ENCODE measurements at places on chromosomes 3 and 15.

- no peak for DNase-seq
Measured at GRCh38 chr3:32401126-32401525, 9.5 kb downstream of the CMTM7 start.

DNA sequence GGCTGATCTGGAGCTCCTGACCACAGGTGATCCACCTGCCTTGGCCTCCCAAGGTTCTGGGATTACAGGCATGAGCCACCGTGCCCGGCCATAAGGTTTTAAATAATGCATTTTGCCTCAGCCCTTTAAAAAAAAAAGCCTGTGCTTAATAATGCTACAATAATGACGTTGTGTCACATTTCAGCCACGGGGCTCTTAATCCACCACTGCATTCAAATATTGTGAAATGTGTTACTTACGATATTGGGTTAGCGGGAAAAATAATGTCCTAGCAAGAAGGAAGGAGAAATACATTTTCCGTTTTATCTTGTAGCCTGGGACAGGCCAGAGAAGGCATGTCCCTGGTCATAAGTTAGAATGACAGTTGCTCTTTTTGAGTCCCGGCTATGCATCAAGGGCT lies 17.6 kb downstream of the PAQR5 start:
- no peak for DNase-seq

- DNase-seq: no peak
Measured at GRCh38 chr3:161854232-161854771, 357.7 kb downstream of the OTOL1 start.

GRCh38 chr3:127630811-127631714 lies 2.1 kb downstream of the PODXL2 start:
- no peak for DNase-seq

DNA sequence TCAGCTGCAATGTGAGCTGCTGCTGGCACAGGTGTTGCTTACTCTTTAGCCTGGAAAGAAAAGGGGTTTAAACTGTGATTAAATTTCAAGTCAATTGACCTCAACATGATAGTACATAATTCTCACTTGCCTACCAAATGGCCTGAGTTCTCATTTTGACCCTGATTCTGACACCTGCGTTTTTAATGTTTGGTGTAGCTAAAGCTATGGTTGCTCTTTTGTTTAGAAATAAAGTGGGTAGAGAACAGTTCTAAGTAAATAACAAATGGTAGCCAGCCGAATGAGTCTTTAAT lies 100.8 kb upstream of the SOX2 start:
- no peak for DNase-seq

DNA sequence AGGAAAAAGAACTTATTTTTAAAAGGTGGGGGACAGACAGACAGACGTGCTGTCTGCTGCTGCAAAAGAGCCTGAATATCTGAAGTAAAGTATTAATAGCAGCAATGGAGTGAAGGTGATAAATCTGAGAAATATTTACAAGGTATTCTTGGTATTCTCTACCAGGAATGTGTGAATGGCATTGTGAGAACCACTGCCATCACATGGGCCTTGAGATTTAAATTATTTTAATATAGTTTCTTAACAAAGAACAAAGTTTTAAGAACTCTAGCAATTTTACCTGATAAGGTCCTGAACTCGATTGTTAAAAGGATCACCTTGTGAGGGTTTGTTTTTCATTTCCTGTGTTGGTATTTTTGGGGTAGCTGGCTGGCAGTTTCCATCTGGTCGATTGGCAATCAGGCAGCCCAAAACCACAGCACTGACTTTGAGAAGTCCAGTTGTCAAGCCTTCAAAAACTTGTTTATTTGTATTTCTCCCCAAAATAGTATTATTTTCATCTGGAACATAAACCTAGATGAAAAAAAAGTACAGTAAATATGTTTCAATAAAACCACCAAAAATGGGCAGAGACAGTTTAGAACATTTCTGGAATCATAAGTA lies 97.3 kb downstream of the ISL2 start:
- no peak for DNase-seq

DNA sequence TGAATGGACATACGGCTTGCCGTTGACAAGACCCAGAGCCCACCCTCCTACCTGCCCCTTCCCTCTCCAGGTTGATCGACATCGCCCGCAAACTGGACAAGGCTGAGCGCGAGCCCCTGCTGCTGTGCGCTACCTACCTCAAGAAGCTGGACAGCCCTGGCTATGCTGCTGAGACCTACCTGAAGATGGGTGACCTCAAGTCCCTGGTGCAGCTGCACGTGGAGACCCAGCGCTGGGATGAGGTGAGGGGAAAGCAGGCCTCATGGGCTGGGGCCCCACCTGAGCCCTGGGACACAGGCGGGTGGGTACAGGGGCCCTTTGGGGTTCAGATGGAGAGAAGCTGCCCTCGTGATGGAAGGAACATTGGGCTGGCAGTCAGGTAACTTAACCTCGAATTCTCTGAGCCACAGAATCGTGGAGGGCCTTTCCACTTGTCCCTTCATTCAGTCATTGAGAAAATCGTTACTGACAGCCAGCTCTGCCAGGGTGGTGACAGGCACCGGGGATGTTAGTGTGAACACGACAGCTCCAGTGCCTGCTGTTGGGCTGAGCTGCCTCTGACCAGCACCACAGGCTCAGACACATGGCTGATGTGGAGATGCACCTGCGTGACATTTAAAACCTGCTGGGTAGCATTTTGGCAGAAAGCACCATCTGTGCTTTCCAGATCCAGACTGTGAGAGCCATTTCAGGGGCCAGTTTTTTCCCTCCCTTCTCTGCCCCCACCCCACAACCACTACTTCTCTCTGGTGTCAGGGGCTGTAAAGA lies 25.6 kb upstream of the RHO start:
- DNase-seq: no peak

GRCh38 chr15:38091078-38091645 lies 156.7 kb downstream of the TMCO5A start:
- DNase-seq: no peak

- no peak for DNase-seq
Measured at GRCh38 chr3:30615615-30616346, 9.4 kb downstream of the TGFBR2 start.

DNA sequence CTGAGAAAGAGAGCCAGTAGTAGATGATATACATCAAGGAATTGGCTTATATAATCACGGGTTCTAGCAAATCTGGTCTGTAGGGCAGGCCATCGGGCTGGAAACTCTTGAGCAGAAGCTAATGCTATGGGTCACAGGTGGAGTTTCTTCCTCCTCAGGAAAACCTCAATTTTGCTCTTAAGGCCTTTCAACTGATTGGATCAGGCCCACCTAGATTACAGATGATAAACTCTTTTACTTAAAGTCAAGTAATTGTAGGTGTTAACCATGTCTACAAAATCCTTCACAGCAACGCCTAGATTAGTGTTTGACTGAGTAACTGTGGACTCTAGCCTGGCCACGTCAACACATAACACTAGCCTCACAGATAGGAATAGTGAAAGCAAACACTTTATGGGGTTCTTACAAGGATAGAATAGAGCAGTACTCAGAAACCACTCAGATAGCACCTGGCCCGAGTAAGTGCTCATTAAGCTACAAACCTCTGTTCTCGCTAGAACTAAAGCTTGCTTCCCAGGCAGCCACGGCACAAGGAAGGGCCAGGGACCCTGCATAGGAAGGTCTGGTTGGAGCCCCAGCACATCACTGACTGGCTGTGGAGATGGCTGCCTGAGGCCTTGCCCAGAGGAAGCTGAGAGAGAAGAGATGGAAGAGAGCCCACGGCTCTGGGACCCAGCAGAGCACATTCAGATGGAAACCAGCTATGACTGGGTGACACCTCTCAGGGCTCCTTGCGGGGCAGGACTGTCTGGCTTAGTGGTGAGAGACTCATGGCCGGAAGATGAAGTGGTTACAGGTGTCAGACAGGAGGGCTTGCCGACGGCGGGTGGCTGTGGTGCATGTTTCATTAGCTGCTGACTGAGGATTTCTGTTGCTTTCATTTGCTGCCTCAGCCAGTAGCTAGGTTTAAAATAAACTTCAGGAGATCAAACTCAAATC lies 202.5 kb upstream of the TLE3 start:
- DNase-seq: peak; percentile 60

DNA sequence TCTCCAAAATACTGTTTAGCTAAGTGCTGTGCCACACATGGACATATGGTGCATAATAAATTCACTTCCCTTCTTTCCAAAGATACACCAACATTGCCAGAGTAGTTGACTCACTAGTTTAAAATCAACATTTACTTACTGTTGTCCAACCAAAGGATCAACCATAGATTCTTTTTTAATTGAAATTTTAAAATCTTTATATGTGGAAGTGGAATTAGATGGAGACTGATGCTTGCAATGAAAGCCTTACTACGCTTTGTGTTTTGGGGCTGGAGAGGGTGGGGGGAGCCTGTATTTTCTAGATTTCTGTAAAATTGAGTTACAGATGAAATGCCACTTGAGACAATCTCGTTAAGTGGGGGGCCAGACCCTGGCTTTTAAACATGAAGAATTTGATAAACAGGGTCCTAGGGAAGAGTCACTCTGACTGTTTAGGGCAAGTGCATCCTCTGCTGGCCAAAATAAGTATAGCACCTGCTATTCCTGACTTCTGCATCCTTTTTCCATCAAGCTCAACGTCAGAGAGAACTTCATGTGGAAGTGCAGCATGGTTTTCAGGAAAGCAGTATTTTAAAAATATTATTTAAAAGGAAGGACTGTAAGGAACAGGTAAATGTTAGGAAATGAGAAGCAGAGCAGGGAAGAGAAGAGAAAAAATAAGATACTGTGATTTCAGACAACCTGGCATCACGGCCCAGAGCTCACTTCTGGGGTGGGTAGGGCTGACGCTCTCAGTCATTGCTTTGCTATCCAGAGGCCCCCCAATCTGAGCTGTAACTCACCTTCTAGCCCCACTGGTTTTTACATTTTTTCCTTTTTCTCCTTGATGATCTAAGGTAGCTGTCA lies 76.7 kb downstream of the BOC start:
- peak; percentile 49 for DNase-seq

DNA sequence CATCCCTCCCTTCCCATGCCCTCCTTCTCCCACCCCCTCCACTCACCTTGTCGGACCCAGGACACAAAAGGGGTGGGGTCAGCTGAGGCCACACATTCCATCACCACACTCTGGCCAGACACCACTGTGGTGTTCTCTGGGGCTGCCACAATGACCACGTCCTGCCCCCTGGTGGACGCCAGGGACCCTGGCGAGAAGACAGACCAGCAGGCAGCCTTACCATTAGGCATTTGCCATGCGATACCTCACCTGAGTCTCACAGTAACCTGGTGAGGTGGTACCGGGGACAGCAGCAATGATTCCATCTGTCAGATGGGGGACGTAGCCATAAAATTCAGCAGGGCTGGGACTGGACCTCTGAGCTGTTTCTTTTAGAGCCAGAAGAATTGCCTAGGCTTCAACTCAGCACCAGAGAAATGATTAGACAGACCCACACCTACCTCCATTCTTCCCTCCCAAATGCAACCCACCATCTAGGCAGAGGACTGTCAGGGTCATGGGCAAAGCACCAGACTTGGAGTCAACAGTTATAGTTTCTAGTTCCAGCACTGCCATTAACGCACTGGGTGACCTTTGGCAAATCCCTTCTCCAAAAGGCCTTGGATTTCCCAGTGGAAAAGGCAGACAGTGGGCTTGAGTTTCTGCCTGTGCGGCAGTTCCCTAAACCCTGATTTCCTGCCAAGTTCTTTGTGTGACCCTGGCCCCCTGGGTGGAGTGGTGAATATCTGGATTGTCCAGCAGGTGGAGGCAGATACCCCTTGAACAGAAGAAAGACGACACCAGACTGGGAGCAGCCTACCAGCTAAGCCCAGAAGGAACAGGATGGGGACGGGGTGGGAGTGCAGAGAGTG lies 21.8 kb downstream of the IGDCC4 start:
- no peak for DNase-seq

- no peak for DNase-seq
Measured at GRCh38 chr15:80183306-80183705, 30.5 kb downstream of the FAH start.

DNA sequence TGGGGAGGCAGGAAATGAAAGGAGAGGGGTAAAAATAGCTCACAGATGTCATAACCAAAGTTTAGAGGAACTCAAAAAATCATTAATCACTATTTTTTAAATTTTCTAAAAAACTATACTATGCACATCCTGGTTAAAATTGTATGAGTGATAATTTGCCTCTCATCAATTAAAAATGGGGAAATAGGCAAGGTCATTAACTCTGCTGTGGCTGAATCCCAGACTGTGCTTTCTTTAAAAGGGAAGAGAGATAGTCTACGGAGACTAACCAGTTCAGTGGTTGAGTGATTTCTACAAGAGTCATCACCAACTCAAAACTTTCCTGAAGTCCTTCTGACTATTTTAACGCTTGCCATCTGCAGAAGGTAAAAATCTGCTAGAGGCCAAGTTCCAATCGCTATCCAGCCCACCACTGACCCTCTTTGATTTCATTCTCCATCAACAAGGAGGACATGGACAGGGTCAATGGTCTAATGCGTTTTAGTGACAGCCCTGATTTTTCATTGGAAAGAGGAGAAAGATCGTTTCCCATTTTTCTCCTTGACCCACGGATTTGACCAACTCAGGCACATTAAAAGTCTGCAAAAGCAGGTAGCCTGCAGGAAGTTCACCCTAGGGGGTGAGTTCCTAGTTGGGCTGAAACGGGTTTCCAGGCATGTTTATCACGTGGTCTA lies 850 bp downstream of the SUCLG2 start:
- DNase-seq: no peak

GRCh38 chr15:25439369-25439836 lies 579 bp upstream of the UBE3A start:
- no peak for DNase-seq

GRCh38 chr3:87771337-87772192 lies 287.2 kb downstream of the CGGBP1 start:
- DNase-seq: peak; percentile 12

DNA sequence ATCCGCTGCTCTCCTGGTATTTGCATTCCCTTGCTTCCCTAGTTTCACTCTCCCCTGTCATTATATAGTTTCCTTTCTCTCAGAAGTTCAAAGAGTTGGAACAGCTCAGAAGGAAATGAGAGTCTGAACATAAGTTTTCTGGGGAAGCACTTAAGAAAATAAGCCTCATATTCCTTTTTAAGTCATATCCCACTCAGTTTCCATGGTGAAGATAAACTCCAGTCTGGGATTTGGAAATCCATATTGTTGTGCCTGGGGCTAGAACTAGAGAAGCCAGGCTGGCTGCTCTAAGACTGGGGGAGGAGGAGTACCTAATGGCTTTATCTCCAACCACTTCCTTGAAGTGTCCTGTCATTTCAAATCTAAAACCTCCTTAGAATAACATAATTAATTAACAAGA lies 134.2 kb upstream of the ALCAM start:
- no peak for DNase-seq

DNA sequence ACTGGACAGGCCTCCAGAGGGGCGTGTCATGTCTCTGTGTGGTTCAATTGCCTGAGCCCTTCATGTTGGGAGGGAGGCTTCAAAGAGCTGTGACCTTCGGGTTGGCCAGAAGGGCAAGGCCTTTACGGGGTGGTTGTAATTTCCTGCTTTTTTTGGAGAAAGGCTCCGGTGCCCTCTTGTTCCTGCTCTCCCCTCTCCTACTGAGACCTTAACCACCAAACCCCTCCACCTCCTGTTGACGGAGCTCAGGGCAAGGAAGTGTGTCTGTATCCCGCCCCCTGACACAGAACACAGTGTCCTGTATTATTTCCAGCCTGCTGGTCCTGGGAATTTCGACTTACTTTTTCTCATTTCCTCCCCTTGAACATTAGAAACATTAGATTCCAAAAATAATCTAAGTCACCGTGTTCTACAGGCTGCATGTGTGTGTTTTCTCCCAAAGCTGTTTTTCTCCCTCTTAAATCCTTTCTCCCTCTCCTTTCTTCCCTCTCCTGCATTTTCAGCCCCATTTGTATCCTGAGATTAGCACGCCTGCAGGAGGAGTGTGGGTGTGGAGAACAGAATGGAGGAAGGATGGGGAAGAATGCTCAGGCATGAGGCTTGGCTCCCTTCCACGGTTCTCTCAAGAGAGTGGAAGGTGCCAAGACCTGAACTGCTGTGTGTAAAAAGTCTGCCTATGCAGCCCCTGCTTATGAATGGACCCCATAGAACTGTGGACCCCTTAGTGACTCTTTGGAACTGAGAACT lies 285.4 kb upstream of the ROPN1 start:
- no peak for DNase-seq

Data from activated CD4-positive, alpha-beta T cell treated with anti-CD3 and anti-CD28 coated beads, Interleukin-2, amount 50 U/mL, for 4 hours (primary cell).